Stimulated activated CD4-positive, alpha-beta T cell treated with anti-CD3 and anti-CD28 coated beads, TNF-alpha, amount 100 ng/mL, for 4 hours (primary cell): ENCODE measurements at places on chromosomes 12 and 14.

DNA sequence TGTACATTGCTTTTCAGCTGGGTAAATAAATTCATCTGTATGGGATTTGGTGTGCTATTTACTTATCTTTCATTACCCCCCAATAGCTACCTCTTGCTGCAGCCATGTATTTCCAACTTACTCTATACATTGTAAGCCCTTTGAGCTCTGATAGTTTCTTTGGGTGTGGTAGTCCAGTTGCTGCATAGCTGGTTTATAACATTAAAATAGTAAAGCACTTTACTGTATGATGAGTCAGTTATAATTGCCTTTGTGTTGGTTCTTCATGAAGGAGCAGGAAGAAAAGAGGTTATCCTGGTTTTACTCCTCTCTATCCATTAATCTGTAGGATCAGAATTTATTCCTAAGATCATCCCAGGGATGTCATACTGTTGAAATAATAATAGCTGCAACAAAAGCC lies 15.7 kb downstream of the TBC1D30 start:
- no peak for DNase-seq

DNA sequence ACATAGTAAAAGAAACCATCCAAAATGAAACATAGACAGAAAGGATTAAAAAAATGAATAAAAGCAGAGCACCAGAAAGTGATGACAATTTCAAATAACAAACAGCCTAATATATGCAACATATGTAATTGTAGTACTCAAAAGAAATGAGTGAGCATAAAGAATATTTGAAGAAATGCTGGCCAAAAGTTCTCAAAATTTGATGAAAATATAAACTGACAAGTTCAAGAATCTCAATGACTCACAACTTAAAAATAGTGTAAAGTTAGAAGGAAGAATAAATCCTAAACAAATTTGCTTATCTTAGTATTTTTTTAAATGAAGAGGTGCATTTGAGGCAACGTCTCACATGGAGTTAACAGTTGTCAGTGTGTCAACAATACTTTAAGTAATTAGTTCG lies 498.9 kb downstream of the SLC6A15 start:
- DNase-seq, result no peak

DNA sequence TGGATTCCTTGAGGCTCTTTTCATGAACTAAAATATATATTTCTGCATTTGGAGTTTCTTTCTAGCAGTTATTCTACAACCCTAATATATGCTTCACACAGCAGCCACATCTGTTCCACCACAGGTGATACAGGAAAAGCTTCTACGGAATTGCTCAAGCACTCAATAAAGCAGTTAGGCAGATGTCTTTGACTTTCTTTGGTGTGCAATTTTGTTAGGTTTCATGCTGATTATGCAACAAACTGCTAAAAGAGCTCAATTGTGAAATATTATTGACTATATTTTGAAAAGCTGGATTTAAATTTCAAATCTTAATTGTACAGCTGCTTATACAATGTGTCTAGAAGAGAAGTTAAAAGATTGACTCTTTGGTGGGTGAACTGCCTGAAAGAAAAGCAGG lies 1055.6 kb upstream of the FBXO33 start:
- DNase-seq, result no peak

GRCh38 chr14:65414961-65415589 lies 2.5 kb downstream of the FUT8 start:
- no peak for DNase-seq

- DNase-seq, result peak; percentile 74
These were observed 1.1 kb downstream of the YY1 start for GRCh38 chr14:100239840-100240667.

GRCh38 chr12:47219243-47219642 lies 139.5 kb upstream of the AMIGO2 start:
- DNase-seq, result no peak

- DNase-seq, result no peak
These were observed 52.3 kb downstream of the PAWR start for GRCh38 chr12:79638490-79638889.

GRCh38 chr12:104177663-104178501 lies 37.7 kb upstream of the TXNRD1 start:
- no peak for DNase-seq

DNA sequence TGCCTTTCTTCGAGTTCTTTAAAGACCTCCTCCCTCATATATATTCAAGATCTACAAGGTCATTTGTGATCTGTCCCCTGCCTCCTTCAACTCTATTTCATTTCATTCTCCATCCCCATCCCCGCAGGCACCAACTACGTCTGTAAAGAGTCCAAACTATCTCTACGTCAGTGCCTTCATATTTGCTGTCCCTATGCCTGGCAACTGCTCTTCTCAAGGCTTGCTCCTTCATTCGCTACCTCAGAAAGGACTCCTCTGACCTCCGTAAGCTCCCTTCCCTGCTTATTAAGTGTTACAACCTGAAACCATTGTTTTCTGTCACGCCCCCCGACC lies 650 bp downstream of the LLPH start:
- DNase-seq, result no peak

- DNase-seq, result no peak
These were observed 908 bp upstream of the WIF1 start for GRCh38 chr12:65121956-65122469.

DNA sequence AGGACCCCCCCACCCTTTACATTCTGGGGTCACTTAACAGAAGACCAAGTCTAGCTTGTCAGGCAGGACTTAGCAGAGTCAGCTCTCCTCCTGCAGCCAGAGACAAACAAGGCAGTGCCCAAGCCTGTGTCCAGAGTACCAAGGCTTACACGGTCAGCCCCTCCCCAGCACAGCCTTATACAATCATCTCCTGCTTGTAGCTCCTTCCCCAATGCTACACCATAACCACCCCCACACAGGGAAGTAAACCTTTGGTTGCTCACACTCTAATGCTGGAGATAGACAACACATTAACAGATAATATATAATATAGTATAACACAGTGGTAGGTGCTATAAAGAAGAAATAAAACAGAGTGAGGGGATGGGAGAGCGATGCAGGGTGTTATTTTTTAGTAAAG lies 175.4 kb upstream of the PWP1 start:
- no peak for DNase-seq

DNA sequence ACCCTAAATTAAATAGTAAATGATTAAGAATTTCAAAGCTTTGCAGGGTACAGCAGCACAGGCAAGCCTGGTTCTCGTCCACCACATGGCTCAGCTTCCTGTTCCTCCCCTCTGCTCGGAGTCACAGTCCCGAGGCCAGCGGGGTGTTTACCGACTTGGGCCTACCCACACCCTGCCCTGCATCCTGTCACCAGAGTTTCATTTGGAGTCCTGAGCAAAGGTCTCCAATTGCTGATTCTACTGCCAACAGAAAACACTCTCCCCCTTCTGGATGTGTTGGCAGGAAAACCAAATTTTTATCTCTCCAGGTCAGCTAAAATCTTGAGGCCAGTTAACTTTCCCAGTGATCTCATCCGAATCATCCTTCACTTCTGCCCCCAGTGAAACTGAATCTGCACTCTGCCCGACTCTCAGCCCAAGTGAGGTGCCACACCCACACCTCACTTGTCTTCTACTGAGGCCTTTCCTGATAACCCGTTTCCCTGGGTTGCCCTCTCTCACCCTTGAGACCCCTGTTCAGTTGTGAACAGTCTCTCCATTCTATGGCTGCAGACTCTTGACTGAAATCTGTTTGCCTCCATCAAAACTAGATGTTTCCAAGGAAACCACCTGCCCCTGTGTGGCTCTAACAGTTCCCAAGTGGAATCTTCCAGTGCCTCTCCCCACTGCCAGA lies 71.2 kb downstream of the VCPKMT start:
- peak; percentile 31 for DNase-seq

DNA sequence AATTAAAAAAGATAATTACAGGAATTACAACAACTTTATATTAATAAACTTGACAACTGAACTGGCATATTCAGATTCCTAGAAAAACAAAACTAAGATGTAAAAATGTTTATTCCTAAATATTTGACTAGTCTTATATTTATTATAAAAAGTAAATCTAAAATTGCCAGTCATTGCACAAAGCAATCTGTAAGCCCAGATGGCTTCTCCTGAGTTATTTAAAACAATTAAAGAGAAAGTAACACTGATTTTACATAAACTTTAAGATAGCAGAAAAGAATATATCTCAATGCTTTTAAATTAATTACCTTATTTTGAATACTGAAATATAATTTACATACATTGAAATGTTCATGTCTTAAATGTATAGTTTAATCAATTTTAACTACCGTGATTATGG lies 434.1 kb upstream of the RPL10L start:
- no peak for DNase-seq

DNA sequence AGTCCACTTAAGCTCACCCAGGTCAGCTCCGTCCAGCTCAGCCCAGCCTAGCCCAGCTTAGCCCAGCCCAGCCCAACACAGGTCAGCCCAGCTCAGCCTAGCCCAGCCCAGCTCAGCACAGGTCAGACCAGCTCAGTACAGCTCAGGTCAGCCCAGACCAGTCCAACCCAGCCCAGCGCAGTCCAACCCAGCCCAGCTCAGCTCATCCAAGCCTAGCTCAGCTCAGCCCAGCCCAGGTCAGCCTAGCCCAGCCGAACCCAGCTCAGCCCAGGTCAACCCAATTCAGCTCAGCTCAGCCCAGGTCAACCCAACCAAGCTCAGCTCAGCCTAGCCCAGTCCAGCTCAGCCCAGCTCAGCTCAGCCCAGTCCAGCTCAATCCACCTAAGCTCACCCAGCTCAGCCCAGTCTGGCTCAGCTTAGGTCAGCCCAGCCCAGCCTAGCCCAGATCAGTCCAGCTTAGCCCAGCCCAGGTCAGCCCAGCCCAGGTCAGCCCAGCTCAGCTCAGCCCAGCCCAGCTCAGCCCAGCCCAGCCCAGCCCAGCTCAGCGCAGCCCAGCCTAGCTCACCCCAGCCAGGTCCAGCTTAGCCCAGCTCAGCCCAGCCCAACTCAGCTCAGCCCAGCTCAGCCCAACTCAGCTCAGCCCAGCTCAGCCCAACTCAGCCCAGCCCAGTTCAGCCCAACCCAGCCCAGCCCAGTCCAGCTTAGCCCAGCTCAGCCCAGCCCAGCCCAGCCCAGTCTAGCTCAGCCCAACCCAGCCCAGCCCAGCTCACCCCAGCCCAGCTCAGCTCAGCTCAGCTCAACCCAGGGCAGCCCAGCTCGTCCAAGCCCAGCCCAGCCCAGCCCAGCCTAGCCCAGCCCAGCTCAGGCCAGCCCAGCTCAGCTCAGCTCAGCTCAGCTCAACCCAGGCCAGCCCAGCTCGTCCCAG lies 184.0 kb downstream of the TMEM121 start:
- no peak for DNase-seq

GRCh38 chr14:69700575-69700974 lies 66.4 kb upstream of the SRSF5 start:
- no peak for DNase-seq

- no peak for DNase-seq
These were observed 532 bp downstream of the NOC4L start for GRCh38 chr12:132144810-132145168.

- no peak for DNase-seq
These were observed 6.1 kb upstream of the ALDH1L2 start for GRCh38 chr12:105090361-105090760.

- no peak for DNase-seq
These were observed 165.2 kb downstream of the BTG1 start for GRCh38 chr12:91980389-91980821.
